ENCODE measurements at places on chromosomes 4 and X.

DNA sequence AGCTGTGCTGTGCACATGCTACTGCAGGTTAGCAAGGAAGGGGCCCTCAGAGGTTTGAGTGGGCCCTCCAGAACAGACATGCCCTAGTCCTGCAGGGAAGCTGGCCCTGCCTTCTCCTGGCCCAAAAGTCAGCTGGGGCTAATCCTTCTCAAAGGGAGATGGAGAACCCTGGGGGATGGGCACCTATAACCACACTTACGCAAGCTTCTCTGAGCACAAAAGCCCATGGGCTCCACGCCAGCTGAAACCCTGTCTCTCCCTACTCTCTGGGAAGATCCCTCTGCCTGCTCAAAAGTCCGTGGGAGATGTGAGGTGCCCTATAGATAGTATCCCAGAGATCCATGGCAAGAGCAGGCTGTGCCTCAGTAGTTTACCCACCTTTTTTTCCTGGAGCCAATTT, 58.9 kb upstream of the DKK2 start:
- no peaks in the 10 kb centered on the region for H3K4me1 ChIP-seq
- no peaks in the 10 kb centered on the region for H3K36me3 ChIP-seq
- no peak overlapping the region for H3K4me3 ChIP-seq
- no peaks in the 10 kb centered on the region for H3K27me3 ChIP-seq

- H3K4me1 ChIP-seq: peaks cover 7% of the 10 kb centered on the region
- H3K27me3 ChIP-seq: no peaks in the 10 kb centered on the region
- no peak overlapping the region for H3K27ac ChIP-seq
- no peaks in the 10 kb centered on the region for H3K36me3 ChIP-seq
- DNase-seq: no peak
Measured at GRCh38 chrX:43514820-43515219, 141.3 kb upstream of the MAOA start.

DNA sequence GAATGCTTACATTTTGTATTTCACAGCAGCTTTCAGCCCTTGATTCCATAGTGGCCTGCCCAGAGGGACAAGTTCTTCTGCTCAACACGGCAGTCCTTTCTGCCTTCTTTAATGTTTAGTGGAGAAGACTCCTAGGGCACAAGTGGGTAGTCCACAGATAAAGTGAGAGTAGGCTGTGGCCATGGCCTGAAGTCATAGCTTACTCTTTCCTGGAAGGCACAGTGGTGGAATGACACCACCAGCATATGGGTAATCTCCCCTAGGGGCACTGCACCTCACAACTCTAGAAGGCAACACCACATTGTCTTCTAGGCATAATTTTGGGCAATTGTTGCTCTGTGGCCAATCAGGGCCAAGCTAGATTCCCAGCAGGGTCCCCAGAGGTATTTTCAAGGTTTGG, 155.4 kb upstream of the MAMLD1 start:
- peaks cover 2% of the 10 kb centered on the region for H3K4me1 ChIP-seq
- H3K27me3 ChIP-seq: no peaks in the 10 kb centered on the region
- no peak for DNase-seq
- H3K36me3 ChIP-seq: no peaks in the 10 kb centered on the region
- no peak overlapping the region for H3K27ac ChIP-seq
- no peak overlapping the region for H3K4me3 ChIP-seq

DNA sequence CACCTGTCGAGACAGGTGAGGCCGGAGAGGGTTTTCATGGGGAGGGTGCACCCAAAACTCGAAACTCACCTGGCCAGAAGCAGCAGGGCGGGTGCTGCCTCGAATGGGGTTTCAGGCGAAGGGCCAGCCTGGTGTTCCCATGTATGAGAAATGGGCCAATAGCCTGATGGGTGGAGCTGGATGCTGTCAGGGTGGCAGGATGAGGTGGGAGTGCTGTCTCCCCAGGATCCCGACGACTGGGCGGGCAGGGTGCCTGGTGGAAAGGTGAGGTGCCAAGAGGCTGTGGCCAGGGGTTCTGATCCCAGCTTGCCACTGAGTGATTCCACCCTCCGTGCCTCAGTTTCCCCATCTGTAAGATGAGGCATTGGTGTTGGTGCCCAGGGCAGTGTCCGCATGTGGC, 16.8 kb upstream of the SH3TC1 start:
- H3K36me3 ChIP-seq: no peaks in the 10 kb centered on the region
- H3K27me3 ChIP-seq: no peaks in the 10 kb centered on the region
- no peak overlapping the region for H3K27ac ChIP-seq
- no peaks in the 10 kb centered on the region for H3K4me1 ChIP-seq
- H3K4me3 ChIP-seq: no peak overlapping the region
- DNase-seq: no peak

- no peaks in the 10 kb centered on the region for H3K36me3 ChIP-seq
- no peak overlapping the region for H3K27ac ChIP-seq
- H3K4me1 ChIP-seq: peaks cover 7% of the 10 kb centered on the region
- H3K4me3 ChIP-seq: peak overlapping the region; percentile 49
- peaks cover 38% of the 10 kb centered on the region for H3K27me3 ChIP-seq
Measured at GRCh38 chr4:183099537-183100297, 660 bp downstream of the WWC2 start.

DNA sequence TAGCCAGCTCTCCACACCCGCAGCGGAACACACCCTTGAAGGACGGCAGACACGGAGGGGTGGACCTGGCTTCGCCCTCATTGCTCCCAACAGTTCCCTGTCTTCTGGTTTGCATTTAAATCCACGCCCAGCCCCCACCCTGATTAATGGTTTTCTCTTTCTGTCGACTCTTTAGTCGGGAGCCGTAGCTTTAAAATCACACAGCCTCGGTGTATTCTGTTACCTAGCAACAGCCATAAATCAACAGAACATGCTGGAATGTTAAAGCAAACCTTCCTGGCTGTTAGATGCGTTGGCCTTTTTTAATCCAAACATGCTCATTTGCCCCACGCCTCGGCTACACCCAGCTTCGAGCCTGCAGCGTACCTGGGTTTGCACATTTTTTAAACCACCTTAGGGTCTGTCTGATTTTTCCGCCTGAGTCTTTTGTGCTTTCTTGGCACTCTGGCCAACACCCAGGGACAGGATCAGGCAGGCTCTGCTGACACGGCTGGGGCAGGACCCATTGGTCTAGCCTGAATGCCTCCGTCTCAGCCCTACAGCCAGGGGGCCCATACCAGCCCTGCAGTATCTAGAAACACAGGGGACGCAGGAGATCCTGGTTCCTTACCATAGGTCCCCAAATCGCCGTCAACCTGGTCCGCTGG, 21.4 kb upstream of the PPP2R2C start:
- no peaks in the 10 kb centered on the region for H3K4me1 ChIP-seq
- no peak for DNase-seq
- no peak overlapping the region for H3K27ac ChIP-seq
- H3K36me3 ChIP-seq: no peaks in the 10 kb centered on the region

GRCh38 chr4:146632770-146633470, 5.8 kb upstream of the POU4F2 start:
- H3K27me3 ChIP-seq: peaks cover 66% of the 10 kb centered on the region
- H3K4me1 ChIP-seq: peaks cover 3% of the 10 kb centered on the region
- no peaks in the 10 kb centered on the region for H3K36me3 ChIP-seq
- H3K4me3 ChIP-seq: no peak overlapping the region
- H3K27ac ChIP-seq: no peak overlapping the region

DNA sequence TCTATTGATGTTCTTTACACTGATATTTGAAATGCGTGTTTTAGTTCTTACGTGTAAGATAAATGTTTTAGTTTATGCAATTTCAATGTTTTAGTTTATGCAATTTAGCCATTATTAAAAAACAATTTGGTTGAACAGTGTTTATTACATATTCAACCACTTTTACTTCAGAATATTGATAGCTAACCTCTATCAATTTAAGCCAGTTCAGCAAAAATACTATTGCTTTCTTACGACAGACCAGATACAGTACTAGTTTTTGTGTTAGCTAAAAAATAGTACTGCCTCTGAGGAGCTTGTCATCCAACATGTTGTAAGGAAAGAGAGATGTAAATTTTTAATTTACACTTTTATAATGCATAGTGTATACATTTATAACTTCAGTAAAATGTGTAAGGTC, 361.7 kb upstream of the FAT1 start:
- H3K27me3 ChIP-seq: no peaks in the 10 kb centered on the region
- no peaks in the 10 kb centered on the region for H3K36me3 ChIP-seq
- no peak overlapping the region for H3K4me3 ChIP-seq
- H3K4me1 ChIP-seq: no peaks in the 10 kb centered on the region
- no peak overlapping the region for H3K27ac ChIP-seq

DNA sequence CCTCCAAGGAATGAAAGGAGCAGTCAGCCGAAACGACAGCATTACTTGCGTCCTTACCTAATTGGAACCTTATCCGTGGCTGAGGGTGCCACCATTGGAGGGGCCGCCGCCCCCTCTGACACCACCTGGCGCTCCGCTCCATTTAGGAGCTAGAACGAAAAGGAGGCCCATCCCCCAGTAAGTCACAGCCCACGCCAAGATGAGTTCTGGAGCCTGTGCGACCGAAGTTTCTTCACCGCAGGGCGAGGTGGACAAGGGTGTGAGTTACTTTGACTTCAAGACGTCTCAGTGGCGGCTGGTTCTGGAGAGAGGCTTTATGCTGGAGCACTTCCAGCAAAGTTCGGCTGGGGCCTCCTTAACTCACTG, 729 bp upstream of the IRF2 start:
- peaks cover 61% of the 10 kb centered on the region for H3K4me1 ChIP-seq
- peaks cover 37% of the 10 kb centered on the region for H3K36me3 ChIP-seq
- H3K27ac ChIP-seq: peak overlapping the region; percentile 96
- H3K27me3 ChIP-seq: no peaks in the 10 kb centered on the region

DNA sequence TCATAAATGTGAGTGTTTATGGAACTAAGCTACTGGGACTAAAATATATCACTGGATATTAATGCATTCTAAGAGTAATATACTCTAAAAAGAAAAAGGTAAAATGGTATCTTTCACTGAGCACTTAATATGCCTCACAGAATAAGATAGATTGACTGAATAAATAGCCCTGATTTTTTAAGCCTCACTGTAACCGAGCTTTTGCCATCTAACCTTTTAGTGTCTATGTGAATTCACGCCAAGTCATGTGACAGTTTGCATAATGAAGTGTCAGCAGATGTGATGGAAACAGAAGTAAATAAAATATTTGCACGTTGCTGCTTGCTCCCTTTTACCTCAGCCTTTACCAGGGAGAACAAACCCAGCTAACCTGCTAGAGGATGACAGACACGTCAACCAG, 119.7 kb upstream of the NWD2 start:
- no peak overlapping the region for H3K27ac ChIP-seq
- no peaks in the 10 kb centered on the region for H3K27me3 ChIP-seq
- no peak overlapping the region for H3K4me3 ChIP-seq
- no peaks in the 10 kb centered on the region for H3K4me1 ChIP-seq

DNA sequence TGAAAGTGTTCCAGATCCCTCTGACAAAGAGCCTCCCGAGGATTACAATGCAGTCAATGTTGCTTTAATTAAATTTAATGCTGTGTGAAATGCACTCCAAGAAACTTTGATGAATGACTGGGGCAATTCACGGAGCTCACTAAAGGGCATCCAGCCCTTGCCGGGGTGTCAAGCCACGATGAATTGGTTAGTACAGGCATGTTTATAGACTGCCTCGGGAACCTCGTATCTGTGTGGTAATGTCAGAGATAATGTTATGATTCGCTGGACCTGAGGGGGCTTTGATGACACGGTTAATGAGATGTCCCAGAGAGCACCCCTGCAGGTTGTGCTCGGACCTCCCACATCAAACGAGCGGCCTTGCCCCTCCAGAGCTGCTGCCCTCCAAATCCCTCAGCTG, 428.8 kb downstream of the NKX6-1 start:
- H3K36me3 ChIP-seq: no peaks in the 10 kb centered on the region
- no peak overlapping the region for H3K4me3 ChIP-seq
- H3K4me1 ChIP-seq: no peaks in the 10 kb centered on the region

- no peak overlapping the region for H3K4me3 ChIP-seq
- H3K36me3 ChIP-seq: no peaks in the 10 kb centered on the region
- no peaks in the 10 kb centered on the region for H3K4me1 ChIP-seq
- H3K27me3 ChIP-seq: no peaks in the 10 kb centered on the region
- no peak for DNase-seq
Measured at GRCh38 chr4:39812500-39812899, 114.6 kb downstream of the UBE2K start.

GRCh38 chr4:75141162-75141561, 208.2 kb downstream of the PARM1 start:
- no peaks in the 10 kb centered on the region for H3K27me3 ChIP-seq
- H3K27ac ChIP-seq: no peak overlapping the region
- no peaks in the 10 kb centered on the region for H3K36me3 ChIP-seq
- no peak overlapping the region for H3K4me3 ChIP-seq

- H3K27ac ChIP-seq: no peak overlapping the region
- DNase-seq: no peak
- no peaks in the 10 kb centered on the region for H3K36me3 ChIP-seq
- peaks cover 3% of the 10 kb centered on the region for H3K27me3 ChIP-seq
- no peak overlapping the region for H3K4me3 ChIP-seq
- no peaks in the 10 kb centered on the region for H3K4me1 ChIP-seq
Measured at GRCh38 chr4:112884406-112884805, 165.0 kb upstream of the ANK2 start.

DNA sequence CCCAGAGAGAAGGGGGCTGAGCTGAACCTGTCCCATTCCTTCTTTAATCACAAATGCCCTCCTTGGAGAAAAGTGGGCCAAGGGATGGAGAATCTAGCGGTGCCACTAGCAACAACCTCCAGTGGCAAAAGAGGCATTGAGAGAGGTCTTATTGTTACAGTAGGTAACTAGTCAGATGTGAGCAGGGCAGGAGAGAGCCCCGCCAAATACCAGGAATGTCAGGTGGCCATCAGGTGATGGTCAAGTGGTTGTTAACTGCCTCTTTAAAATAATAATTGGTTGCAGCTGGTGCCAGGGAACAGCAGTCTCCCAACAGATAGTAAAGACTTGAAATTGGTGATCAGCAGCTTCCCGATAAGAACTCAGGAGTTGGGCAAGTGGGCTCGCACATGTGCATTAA, 116.1 kb downstream of the EVC2 start:
- no peak overlapping the region for H3K4me3 ChIP-seq
- no peak overlapping the region for H3K27ac ChIP-seq
- H3K27me3 ChIP-seq: no peaks in the 10 kb centered on the region
- no peaks in the 10 kb centered on the region for H3K4me1 ChIP-seq
- DNase-seq: no peak

GRCh38 chr4:175176710-175177109, 258.6 kb downstream of the ADAM29 start:
- no peak overlapping the region for H3K4me3 ChIP-seq
- H3K27ac ChIP-seq: no peak overlapping the region
- no peaks in the 10 kb centered on the region for H3K27me3 ChIP-seq
- H3K4me1 ChIP-seq: no peaks in the 10 kb centered on the region

DNA sequence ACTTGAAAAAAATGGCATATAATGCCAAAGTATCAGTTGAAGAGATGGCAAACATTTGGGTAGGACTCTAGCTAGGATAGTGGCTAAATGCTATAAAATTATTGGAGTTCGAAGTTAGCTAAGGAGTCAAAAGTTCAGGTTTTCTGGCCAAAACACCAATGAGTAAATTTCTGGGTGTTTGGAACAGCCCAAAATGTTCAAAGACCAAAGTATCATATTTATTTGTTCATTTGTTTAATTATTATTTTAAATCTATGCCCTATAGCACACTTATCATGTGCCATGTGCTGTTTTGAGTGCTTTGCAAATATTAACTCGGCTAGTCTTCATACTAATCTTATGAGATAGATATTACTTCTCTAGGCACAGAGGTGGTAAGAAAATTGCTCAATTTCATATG, 285.5 kb downstream of the TEX13C start:
- no peak overlapping the region for H3K27ac ChIP-seq
- no peak for DNase-seq
- H3K36me3 ChIP-seq: no peaks in the 10 kb centered on the region
- H3K27me3 ChIP-seq: no peaks in the 10 kb centered on the region

GRCh38 chr4:107736037-107736436, 16.0 kb upstream of the PAPSS1 start:
- H3K4me1 ChIP-seq: no peaks in the 10 kb centered on the region
- H3K36me3 ChIP-seq: no peaks in the 10 kb centered on the region
- no peak overlapping the region for H3K27ac ChIP-seq
